ENCODE measurements at places on chromosomes 4 and X. TPM values are rescaled to one million over a fixed set of nuclear protein-coding genes. Genes with fewer than 3 reads are reported as not detected.

DNA sequence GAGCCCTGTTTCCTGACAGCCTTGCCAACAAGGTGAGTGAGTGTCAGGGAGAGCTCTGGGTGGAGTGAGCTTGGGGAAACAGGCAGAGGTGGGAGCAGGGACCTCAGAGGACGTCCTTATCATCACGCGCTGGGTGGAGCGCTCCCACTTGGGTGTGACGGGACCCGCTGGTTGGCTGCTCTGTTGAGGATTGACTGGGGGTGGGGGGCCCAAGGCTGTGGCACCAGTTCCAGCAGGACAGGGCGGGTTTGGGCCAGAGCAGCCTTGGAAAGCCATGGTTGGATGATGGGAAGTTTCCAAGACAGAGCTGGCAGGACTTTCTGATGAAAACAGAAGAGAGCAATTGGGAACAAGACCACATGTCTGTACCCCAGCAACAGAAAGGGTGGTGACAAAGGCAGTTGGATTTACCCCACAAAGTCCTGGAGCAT is 3.0 kb upstream of the PCGF3 start:
- DNase-seq, result no peak

DNA sequence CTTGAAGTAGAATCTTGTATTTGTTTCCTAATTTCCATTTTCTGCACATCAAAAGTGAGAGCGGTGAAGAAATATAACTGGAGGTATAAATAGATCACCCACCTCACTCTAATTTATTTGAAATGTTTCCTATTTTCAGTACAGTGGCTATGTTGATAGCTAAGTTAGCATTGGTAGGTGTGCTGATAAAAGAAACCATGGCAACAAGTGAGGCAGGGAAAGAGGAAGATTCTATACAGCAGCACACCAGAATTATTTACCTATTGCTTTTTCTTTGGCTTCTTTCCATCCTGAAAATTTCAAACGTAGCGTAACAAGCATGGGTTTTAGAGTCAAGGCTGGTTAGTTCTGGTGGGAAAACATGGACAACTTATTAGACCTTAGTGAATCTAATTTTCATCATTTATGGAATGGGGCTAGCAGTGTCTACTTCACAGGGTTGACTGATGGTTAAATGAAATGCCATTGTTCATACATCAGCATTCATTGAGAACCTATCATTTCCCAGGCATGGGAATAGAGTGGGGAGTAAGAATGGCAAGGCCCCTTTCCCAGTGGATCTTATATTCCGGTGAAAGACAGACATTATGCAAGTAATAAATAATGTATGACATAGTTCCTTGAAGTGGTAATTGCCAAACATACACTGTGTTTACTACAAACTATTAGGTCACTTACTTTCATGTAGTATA is 30.6 kb upstream of the CTSO start:
- DNase-seq, result no peak

GRCh38 chrX:123965712-123966111 is 4.2 kb downstream of the STAG2 start:
- DNase-seq, result no peak

- DNase-seq, result no peak
Measured at GRCh38 chr4:4655901-4656300, 114.1 kb upstream of the STX18 start.

DNA sequence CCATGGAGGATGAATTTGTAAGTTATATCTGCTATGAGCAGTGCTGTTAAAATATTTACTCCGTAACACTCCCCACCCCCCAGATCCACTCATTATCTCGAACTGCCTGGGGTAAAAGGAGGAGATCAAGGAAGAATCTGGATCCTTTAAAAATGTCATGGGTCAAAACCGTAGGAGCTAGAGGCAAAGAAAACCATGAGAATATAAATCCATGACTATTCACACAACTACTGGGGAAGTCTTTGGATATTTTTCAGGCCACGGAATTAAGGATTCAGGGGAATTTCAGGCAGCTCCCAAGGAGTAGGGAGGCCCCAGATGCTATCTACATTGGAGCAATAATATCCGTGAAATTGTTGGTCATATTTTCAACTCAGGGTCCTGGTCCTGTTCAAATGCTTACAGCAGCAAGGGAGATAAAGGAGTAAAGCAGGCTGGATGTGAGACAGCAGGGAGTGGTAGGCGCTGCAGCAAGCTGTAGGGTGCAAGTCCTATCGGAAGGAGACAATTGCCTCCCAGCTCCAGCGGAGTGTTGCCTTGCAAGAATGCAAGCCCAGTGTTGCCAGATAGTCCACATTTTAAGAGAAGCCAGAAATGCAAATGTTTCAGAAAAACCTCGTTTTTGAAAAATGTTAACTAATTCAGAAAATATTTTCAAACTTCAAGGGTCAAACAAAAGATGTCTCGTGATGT is 116.2 kb upstream of the KIT start:
- DNase-seq, result no peak

The ERCC6L gene
- 4.0 TPM for polyA plus RNA-seq

DNA sequence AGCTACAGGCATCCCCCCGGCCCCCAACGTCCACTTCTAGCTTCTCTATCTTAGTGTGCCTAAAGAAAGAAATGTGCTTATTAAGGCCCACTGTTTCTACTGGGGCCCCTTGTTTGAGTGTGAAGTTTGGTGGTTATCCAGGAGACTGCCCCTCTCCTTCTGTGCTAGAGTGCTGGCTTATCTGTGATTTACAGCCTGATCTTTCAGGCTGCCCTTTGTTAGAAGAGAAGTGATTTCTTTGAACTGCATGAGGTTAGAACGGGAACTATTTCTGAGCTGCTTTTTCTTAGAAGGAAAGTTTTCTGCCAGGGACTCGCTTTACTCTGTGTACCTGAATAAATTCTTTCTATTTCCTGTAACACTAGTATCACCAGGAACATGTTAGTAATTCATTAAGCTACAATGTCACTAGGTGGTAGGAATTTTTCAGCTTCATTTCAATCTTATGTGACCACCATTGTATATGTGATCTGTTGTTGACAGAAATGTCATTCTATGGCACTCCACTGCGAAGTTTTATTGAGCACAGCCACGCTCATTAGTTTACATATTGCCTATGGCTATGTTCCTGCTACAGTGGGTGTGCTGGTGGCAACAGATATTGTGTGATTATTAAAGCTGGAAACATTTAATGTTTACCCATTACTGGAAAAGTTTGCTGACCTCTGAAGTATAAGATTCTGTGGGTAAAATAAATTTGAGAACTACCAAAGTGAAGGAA is 193.8 kb upstream of the CXorf51B start:
- peak; percentile 47 for DNase-seq

DNA sequence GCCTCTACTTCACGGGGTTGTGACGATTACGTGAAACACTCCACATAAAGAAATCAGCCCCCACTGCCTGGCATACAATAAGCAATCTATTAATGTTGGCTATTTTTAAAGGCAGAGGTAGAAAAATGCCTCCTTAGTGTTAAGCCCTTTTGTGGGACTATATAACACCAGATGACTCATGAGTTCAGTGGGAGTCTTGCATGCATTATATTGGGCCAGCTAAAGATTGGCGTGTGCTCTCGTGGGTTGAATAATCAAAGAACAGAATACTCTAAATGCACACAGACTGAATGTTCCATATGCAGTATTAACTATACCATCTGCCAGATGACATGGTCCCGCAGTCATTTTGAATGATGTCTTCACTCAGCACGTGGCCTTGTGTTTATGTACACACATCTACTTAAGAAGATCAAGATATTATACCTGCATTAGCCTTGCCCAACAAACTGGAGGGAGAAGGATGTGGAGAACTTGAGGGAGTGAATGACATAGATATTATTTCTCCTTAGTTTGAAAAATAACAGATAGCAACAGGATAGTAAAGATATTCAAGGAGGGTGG is 85.0 kb upstream of the MYOZ2 start:
- DNase-seq, result no peak

DNA sequence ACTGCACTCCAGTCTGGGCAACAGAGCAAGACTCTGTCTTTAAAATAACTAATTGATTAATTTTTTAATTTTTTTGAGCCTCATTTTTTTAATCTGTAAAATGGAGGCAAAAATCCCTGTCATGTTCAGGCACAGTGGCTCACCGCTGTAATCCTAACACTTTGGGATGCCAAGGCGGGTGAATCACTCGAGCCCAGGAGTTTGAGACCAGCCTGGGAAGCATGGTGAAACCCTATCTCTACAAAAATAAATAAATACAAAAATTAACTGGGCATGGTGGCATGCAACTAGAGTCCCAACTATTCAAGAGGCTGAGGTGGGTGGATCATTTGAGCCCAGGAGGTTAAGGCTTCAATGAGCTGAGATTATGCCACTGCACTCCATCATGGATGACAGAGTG is 15.4 kb downstream of the AMTN start:
- no peak for DNase-seq

DNA sequence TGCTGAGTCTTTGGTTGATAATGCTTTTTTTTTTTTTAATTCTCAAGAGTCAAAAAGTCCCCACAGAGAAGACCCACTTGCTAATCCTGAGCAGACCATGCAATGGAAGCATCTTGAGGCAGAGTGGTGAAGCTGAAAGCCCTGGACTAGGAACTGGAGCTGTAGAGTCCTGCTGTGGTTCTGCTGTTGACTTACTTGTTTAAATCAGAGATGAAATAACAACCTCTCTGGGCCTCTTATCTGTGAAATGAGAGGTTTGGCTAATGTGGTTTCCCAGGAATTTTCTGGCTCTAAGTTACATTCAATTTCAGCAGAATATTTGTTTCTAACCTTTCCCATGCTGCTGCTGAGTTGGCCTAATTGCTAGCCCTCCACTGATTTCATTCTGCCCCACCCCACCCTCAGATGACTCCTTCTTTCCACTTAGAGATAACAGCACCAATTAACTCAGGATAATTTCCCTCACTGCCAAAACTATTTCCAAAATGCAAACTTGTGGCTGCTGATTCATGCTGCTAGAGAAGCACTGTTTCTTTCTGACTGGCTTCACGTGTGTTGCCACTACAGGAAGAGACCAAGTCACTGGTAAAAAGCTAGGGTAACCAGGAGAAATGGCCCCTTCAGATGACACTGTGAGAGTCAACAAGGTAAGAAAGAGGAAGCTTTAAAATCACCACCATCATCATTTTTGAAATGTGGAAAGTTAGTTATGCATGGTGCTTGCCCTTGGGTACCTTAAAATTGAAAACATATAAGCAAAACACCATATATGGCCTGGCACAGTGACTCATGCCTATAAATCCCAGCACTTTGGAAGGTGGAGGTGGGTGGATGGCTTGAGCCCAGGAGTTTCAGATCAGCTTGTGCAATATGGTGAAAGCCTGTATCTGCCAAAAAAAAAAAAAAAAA is 326.4 kb downstream of the DCHS2 start:
- DNase-seq, result no peak

The SMIM10 gene
- 8.8 TPM for polyA plus RNA-seq

DNA sequence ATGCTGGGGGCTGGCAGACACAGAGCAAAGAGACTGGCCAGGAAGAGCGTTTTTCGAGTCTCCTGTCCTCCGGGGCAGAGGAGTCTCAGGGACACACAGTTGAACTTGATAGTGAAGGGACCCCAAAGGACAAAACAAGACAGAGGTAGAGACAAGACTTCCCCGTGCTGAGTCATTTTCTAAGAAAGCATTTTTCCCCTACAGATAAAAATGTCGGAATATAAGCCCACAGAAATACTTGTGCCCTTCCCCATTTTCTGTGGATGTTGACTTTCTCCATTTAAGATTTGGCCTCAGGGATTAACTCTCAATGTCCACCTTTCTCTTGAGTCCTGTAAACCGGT is 523 bp upstream of the BTK start:
- DNase-seq, result no peak

DNA sequence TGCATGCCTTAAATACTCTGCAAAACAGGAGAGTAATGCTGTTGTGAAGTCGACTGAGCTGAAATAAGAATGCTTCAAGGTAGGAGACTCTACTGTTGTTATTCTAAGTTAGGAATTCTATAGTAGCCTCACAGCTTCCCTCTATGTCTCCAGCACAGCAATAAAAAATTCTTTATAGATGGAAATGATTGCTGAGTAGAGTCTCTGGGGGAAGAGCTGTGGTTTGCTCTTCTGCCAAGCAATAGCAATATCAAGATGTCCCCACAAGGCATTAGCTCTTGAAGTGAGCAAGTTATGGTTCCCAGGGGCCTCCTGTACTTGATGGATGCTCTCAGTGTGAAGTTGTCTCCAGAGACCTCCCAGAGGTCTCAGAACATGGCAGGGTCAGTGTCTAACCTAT is 880.6 kb upstream of the FRG1 start:
- no peak for DNase-seq

DNA sequence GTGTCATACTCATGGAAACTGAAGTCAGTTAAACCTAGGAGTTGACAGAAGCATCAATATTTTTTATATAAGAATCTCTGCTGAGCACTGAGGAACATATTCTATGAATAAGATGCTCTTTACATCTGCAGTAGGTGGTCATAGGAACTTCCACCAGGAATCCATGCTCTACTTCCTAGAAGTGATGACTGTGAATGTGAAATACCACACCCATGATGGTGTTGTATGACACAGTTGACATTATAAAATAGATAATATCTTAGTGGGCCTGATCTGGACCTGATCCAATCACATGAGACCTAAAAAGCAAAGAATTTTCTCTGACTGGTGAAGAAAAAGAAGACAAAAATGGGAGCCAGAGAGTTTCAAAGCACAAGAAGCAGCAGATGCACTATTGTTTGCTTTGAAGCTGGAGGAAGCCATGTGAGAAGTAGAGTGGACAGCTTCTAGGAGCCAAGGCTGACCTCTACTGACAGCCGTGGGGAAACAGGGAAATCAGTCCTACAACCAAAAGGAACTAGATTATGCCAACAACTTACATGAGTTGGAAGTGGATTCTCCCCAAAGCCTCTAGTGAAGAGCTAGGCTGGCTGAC is 68.6 kb upstream of the HS3ST1 start:
- DNase-seq, result no peak

The STOX2 gene
- polyA plus RNA-seq, result 10.0 TPM

The RAB41 gene
- 0.85 TPM for polyA plus RNA-seq

GRCh38 chr4:37989398-37990260 is 29.4 kb downstream of the PTTG2 start:
- no peak for DNase-seq

The SCOC gene
- 123 TPM for polyA plus RNA-seq

GRCh38 chr4:8544741-8545438 is 35.3 kb upstream of the GPR78 start:
- DNase-seq, result no peak

The MAGEA11 gene
- 0.03 TPM for polyA plus RNA-seq

The FRMPD3 gene
- polyA plus RNA-seq, result 0.46 TPM

The PAGE1 gene
- not detected for polyA plus RNA-seq

The CFAP47 gene
- polyA plus RNA-seq, result 0.68 TPM

GRCh38 chr4:6542951-6543350 is 32.0 kb upstream of the MAN2B2 start:
- no peak for DNase-seq

The TCEAL2 gene
- polyA plus RNA-seq, result 21.2 TPM

- DNase-seq, result no peak
Measured at GRCh38 chr4:133377286-133377685, 228.2 kb downstream of the PCDH10 start.
